Activated T-helper 1 cell treated with anti-CD3 and anti-CD28 coated beads, Interleukin-12 subunit alpha, Interleukin-12 subunit beta, Interleukin-2, Interleukin-4 antibody, amounts not matched to agents 30 ng/mL and 10 ng/mL and 1 ng/mL, durations not matched to agents 14 hours and 24 hours and 36 hours (primary cell): ENCODE measurements at places on chromosomes 3 and 15. TPM values are rescaled to one million over a fixed set of nuclear protein-coding genes. Genes with fewer than 3 reads are reported as not detected.

GRCh38 chr15:81084716-81085115, 49.4 kb upstream of the CFAP161 start:
- DNase-seq, result no peak

The ZNF654 gene
- total RNA-seq, result 19.4 and 19.8 TPM in 2 replicates

The SNX22 gene
- total RNA-seq, result 0.99 and 1.1 TPM in 2 replicates

- no peak for DNase-seq
These were observed 44.8 kb downstream of the CCDC12 start for GRCh38 chr3:46931631-46932331.

DNA sequence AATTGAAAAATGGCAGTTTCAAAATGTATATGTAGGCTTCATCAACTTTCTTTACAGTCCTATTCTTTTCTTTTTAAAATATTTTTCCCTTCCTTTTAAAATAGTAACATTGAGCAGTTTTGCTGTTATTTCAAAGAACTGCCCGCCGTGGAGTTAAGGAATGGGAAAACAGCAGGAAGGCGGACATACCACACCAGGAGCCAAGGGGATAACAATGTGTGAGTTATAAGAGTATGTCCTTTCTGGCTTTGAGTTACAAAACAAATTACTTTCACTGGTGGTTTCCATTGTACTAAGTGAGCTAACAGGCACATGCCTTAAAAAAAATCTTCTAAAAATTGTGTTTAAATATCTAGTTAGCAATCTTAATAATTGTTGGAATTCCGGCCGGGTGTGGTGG, 37.4 kb upstream of the FBXL22 start:
- no peak for DNase-seq

The SHF gene
- 14.5 and 16.3 TPM in 2 replicates for total RNA-seq

DNA sequence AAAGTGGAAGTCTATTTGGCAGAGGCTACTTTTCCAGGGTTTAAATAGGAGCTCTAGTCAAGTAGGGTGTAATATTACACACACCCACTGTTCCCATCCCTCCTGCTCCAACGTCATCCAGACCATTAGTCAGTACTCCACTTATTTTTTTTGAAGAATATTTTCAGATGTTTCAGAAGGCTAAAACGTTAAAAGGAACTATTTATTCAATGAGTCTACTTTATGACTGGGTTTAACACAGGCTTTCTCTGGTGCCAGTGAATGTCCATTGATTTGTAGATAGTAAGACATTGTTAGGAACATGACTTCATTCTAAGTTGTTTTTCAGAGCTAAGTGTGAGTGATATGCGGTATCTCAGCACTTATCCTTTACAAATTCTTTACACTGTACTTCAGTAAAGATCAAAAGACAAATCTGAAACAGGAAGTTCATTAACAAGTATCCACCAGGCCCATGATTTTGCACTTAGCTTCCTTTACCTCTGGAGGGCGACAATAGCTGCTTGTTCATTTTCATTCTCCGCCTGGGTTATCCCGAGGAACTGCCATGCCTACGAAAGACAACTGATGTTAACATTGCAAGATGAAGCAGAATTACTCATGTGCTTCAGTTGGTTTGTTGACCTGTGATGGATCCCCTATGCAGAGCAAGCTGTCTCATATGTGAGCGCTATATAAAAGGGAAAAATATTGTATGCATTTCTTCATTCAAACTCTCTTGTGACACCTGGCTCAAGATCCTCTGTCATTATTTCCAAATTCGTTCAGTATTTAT, 158.7 kb downstream of the USP13 start:
- DNase-seq, result no peak

- DNase-seq, result peak; percentile 82
These were observed 108.1 kb downstream of the KLF13 start for GRCh38 chr15:31434588-31435260.

- DNase-seq, result no peak
These were observed 284.0 kb downstream of the LPP start for GRCh38 chr3:188437926-188438325.

DNA sequence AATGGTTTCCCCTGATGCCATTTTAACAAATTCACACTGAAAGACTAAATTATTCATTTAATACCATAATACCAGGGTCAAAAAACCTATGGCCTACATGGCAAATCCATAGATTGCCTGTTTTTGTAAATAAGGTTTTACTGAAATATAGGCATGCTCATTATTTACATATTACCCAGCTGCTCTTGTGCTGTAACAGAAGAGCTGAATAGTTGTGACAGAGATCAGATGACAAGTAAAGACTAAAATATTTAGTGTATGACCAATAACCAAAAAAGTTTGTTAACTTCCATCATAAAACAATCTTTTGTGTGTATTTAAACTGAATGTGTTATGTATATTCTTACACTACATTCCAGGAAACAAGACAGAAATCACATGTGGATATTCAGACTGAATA, 60.2 kb downstream of the DENND4A start:
- no peak for DNase-seq

The CCR1 gene
- total RNA-seq, result 22.6 and 23.2 TPM in 2 replicates

The C3orf85 gene
- not detected in 2 replicates for total RNA-seq

GRCh38 chr15:64149893-64150578, 1.5 kb upstream of the SNX22 start:
- DNase-seq, result no peak

DNA sequence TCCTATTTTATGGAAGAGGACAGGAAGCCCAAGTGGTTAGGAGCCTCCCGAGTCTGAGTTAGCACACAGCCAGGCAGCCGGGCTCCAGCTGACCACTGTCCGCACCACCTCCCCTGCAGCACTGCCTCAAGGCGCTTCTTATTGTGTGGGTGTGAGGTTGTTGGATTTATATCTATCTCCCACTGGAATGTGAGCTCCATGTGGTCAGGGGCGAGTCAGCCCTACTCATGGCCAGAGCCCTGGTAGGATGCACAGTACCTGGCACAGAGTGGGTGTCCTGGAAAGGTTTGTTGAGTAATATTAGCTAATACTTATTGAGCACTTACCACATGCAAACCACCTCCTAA, 9.7 kb upstream of the FBLN2 start:
- DNase-seq, result no peak

GRCh38 chr3:13515786-13516759, 32.9 kb upstream of the FBLN2 start:
- no peak for DNase-seq

The SLC51A gene
- not detected in 2 replicates for total RNA-seq

GRCh38 chr15:75770131-75770530, 57.5 kb upstream of the CSPG4 start:
- no peak for DNase-seq

The EIF2B5 gene
- total RNA-seq, result 75.6 and 75.9 TPM in 2 replicates

The COL7A1 gene
- 0.39 and 0.83 TPM in 2 replicates for total RNA-seq

GRCh38 chr3:105255350-105255749, 111.4 kb upstream of the ALCAM start:
- no peak for DNase-seq

DNA sequence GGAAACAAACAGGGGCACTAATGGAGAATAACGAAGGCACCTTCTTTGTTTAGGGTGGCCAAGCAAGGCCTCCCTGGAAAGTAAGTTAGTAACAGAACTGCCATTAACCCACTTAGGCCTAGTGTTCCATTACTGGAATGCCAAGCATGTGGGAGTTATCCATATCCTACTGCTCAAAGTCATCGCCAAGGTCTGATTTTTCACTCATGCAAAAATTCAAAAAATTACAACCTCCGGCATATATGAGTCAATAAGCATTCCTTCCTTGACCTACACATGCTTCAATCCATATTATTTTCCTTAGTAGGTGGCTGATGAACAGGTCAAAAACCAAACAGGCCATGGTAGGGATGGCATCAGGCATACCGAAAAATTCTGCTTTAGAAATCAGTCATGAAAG, 1097.2 kb downstream of the FHIT start:
- no peak for DNase-seq

DNA sequence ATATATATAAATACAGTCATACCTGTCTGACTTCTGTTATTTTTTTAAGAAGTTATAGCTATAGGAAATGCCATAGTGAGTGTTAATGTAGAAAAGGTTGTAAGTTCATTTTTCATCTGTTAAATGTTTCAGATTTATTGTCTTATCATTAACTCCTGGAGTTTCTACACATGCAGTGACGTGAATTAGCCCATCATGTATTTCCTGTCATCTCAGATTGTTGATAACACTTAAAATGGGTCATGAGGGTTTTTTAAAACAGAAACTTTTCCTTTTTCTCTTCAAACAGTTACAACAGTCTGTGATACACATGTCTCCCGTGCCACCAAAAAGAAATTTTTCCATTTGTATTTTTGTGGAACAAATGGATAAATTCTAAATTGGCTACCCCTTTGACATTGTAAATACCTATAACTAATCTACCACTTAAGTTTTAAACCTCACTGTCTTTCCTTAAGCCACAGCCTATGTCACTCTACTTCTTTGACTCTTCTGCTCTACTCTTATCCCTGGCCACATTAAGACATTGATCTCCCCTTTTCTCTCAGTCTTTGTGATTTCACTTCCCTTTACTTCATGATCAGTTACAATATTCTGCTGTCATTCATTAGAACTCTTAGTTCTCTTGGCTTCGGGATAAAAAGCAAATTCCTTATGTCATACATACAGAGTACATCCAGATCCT, 89.1 kb downstream of the NEO1 start:
- no peak for DNase-seq

The CPNE4 gene
- total RNA-seq, result 0.10 TPM in 1 of 2 replicates, not detected in the other

The GRAMD2A gene
- 0.21 TPM in 1 of 2 replicates, not detected in the other for total RNA-seq

The CELSR3 gene
- 11.6 and 11.7 TPM in 2 replicates for total RNA-seq

The FYTTD1 gene
- 59.0 and 77.2 TPM in 2 replicates for total RNA-seq

DNA sequence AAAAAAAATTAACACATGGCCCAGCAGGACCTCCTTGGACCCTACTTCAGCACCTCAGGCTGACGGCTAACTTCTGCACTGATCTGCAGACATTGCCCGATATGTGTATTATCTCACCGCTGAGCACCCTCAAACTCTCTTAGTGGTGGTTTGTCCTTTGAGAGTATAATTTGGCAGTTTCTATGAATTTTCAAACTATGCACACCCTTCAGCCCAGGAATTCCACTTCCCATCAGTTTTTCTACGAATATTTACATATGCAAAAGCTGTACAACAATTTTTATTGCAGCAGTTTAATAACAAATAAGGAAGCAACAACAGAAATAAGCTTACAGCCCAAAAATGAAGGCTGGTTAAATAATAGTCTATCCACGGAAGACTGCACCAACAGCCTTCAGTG, 44.6 kb downstream of the HES1 start:
- no peak for DNase-seq

DNA sequence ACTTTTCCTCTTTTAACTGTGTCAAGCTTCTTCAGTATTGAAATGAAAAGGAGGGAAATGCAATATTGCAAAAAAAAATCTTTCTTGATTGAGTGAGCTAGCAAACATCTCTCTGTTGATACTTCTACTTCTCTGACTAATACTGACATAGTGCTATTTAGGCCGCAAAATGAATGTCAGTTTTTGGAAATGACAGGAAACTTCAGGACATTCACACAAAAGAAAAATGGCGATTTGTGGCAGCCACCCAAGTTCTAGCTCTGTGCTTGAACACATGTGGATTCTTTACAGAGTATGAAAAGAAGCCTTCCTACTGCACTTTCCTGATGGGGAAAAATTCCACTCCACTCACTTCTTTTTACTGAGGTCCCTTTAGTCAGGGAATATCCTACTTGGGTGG, 486.8 kb upstream of the ALCAM start:
- no peak for DNase-seq

DNA sequence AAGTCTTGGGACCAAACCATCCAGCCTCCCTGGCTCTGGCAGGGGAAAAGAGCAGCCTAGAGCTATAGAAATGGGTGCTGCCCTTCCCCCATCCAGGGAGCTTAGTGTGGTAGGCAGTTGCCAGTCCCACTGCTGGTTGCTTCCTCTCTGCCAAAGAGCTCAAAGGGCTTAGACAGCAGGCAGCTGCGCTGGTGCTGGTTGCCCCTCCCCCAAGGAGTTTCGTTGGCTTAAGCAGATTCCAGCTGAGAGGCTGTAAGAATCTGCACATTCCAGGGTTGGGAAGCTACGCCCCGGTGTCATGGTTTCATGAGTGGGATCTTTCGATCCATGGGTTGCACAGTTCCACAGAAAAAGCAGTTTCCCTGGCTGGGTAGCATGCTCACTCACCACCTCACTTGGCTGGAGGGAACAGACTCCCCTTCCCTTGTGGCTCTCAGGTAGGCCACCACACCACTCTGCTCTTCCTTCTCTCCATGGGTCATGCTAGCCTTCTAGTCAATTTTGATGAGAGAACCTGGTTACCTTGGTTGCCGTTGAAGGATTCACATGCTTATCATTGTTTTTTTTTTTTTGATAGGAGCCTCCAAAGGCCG, 195.1 kb downstream of the EPHA6 start:
- DNase-seq, result no peak

The FOXL2NB gene
- total RNA-seq, result not detected in 2 replicates

DNA sequence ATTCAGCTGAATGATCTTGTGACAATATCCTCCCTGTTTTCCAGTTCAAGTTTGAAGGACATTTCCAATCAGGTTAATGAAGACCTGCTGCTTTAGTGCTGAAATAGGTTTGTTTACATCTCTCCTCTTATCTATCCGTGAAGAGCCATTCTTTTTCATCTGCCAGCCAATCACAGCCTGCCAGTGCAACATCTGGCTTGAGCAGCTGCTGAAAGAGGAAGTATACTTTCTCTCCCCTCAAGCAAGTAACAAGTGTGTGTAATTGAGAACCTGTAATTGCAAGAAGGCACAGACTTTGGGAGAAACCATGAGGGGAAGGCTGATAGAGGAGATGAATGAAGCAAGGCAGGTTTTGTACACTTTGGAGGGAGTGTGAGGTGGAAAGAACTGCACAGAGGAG, 404.3 kb downstream of the AGBL1 start:
- DNase-seq, result no peak

DNA sequence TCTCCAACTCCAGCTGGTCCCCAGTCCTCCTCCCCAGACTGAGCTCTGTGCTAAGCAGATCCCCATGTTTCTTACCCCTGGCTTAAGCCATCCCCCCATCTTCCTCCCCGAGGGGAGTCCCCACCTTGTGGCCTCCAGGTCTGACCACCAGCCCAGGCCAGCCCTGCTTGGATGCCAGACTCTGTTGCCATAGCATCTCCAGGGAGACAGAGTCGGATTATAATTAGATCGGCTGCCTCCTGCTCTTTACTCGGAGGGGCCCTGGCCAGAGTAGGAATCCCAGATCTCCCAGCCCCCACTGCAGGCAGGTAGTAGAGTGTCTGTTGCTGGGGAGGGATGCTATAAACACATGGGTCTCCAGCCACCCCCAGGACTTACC, 2.4 kb downstream of the KLHDC8B start:
- no peak for DNase-seq

DNA sequence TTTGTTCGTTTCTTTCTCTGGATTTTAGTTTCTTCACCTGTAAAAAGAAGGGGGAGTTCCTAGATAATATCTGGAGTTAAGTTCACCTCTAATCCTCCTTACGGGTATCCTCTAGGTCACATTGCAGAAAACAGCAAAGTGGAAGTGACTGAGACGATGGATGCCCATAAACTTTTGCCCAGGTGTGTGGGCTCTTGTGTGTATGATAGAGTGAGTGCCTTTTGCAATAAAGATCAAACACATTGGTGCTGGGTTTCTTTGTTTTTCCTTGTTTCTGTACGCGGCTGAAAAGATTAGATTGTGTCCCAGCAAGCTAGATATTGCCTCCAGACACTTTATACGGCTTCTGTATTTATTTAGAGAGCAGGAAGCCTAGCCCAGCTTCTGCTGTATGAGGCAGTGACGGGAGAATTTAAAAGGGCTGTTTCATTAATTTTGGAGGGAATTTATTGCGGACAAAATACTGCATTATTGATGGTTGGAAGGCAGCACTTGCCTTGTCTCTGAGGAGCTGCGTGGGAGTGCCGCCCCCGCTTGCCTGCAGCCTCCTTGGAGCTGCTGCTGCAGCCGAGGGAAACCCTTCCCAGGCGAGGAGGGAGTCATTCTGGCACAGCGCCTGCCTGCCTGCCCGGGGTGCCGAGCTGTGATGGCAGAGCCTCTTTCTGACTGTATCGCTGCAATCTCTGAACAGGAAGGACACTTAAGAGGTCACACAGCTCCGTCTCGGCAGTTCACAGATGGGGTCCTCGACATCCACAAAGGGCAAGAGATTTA, 38.5 kb downstream of the PYDC2 start:
- no peak for DNase-seq
